ENCODE measurements at places on chromosomes 7 and 10. TPM values are rescaled to one million over a fixed set of nuclear protein-coding genes. Genes with fewer than 3 reads are reported as not detected.

Gene LRRTM3
- total RNA-seq, result not detected

DNA sequence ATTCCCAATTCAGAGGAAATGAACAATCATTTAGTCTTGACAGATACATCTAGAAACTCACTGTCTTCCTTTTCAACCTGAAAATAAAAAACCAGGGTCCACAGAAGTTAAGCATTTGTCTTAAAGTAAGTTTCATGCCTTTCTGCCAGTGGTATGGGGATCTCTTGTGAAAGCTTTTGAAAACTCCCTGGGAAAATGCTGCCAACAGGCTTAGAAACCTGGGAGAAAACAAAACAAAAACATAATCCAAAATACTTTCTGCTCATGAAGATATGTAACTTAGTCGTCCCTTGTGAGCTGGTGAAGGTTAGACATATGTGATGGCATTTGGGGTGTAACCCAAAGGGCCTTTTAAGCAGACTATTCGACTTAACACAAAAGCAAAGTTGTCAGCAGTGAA is 66.4 kb upstream of the ZNF438 start:
- H3K4me3 ChIP-seq, result no peak overlapping the region
- DNase-seq, result no peak
- no peaks in the 10 kb centered on the region for H3K36me3 ChIP-seq
- peaks cover 42% of the 10 kb centered on the region for H3K4me1 ChIP-seq
- H3K27ac ChIP-seq, result no peak overlapping the region

Gene GNGT1
- not detected for total RNA-seq

DNA sequence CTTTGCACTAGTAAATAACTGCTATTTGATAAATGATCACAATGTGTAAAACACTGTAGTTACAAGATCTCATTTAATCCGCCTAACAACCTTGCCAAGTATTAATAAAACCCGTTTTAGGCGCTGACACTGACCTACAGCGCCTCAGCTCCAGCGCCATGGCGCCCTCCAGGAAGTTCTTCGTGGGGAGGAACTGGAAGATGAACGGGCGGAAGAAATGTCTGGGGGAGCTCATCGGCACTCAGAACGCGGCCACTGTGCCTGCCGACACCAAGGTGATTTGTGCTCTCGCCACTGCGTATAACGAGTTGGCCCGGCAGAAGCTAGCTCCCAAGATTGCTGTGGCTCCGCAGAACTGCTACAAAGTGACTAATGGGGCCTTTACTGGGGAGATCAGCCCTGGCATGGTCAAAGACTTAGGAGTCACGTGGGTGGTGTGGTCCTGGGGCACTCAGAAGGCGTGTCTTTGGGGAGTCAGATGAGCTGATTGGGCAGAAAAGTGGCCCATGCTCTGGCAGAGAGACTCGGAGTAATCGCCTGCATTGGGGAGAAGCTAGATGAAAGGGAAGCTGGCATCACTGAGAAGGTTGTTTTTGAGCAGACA is 1.1 kb upstream of the TNPO3 start:
- H3K4me1 ChIP-seq, result peaks cover 20% of the 10 kb centered on the region
- no peak for DNase-seq
- H3K27ac ChIP-seq, result no peak overlapping the region
- H3K36me3 ChIP-seq, result peaks cover 7% of the 10 kb centered on the region
- peaks cover 3% of the 10 kb centered on the region for H3K27me3 ChIP-seq
- peak overlapping the region; percentile 89 for H3K4me3 ChIP-seq

DNA sequence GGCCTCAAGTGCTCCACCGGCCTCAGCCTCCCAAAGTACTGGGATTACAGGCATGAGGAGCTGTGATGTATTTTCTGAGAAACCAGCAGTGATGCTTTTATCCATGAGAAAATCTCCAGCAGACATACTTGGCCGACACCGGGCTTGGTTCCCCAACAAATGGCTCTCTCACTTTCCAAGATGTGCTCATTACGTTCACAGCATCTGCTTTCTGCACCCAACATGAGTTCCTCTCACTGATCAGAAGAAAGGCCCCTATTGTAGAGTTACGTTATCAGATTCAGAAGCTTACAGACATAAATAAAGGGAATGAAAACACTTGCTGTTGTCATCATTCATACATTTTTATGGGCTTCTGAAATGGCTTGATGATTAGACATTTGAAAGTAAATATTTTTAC is 95.0 kb downstream of the CALD1 start:
- no peak overlapping the region for H3K4me3 ChIP-seq
- peaks cover 6% of the 10 kb centered on the region for H3K4me1 ChIP-seq
- H3K27ac ChIP-seq, result no peak overlapping the region

GRCh38 chr7:23467806-23468525 is 2.3 kb downstream of the IGF2BP3 start:
- H3K27me3 ChIP-seq, result peaks cover 63% of the 10 kb centered on the region
- DNase-seq, result peak; percentile 40
- H3K27ac ChIP-seq, result peak overlapping the region; percentile 39
- H3K4me1 ChIP-seq, result peaks cover 29% of the 10 kb centered on the region

Gene RSPH10B
- total RNA-seq, result 0.19 TPM

GRCh38 chr7:28466341-28466740 is 54.0 kb downstream of the CREB5 start:
- no peaks in the 10 kb centered on the region for H3K4me1 ChIP-seq
- no peak overlapping the region for H3K27ac ChIP-seq
- H3K36me3 ChIP-seq, result no peaks in the 10 kb centered on the region
- peaks cover 16% of the 10 kb centered on the region for H3K27me3 ChIP-seq
- no peak for DNase-seq

Gene VPS26A
- 27.1 TPM for total RNA-seq

GRCh38 chr7:974172-974571 is 1.2 kb downstream of the COX19 start:
- H3K4me1 ChIP-seq, result peaks cover 30% of the 10 kb centered on the region
- peak overlapping the region; percentile 94 for H3K4me3 ChIP-seq

DNA sequence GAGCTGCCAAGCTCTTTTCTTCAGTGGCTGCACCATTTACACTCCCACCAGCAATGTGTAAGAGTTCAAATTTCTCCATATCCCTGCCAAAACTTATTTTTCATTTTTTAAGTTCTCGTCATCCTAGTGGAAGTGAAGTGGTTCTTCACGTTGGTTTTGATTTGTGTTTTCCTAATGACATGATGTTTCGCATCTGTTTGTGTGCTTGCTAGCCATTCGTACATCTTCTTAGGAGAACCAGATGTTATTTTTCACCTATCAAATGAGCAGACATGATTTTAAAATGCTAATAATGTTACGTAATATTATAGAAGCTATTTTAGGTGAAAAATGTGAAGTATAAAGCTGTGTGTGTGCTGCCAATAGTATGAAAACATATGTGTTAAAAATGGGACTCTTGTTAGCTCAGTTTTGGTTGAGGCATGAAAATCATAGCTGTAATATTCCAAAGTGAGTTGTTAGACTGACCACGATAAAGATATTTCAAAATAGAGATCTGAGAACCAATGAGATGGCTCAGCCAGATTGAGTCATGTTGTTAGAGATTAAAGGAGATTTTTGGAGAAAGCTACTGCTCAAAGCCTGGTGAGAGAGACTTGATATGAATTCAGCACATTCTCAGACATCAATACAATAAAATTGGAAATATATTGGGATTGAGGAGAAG is 25.9 kb upstream of the GALNT11 start:
- no peak overlapping the region for H3K4me3 ChIP-seq
- no peak overlapping the region for H3K27ac ChIP-seq
- DNase-seq, result no peak
- H3K4me1 ChIP-seq, result no peaks in the 10 kb centered on the region
- peaks cover 12% of the 10 kb centered on the region for H3K27me3 ChIP-seq

DNA sequence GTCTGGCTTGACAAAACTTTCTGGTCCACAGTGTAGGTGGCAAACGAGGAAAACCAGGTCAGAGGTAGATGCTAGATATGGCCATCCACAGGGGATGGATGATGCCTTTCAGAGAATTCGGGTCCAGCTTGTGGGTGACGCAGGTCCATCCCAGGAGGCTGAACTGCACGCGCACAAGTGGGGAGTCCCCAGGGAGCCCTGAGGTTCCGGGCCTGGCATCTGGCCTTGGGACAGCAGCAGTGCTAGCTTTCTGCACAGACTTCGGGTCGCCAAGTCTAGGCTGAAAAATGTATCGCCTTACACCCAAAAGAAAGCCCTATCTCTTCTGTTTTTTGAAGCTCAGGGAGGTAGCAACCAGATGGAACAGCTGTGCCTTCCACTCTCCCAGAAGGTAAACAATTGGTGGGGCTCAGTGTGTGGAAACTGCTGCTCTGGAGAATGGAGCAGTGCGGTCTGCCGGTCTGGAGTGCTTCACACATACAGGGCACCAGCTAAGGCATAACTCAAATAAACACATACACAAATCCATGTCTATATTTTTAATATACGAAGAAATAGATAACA is 119.3 kb upstream of the ACBD5 start:
- no peaks in the 10 kb centered on the region for H3K27me3 ChIP-seq
- no peaks in the 10 kb centered on the region for H3K36me3 ChIP-seq
- no peak for DNase-seq
- H3K4me3 ChIP-seq, result no peak overlapping the region
- H3K4me1 ChIP-seq, result peaks cover 2% of the 10 kb centered on the region

DNA sequence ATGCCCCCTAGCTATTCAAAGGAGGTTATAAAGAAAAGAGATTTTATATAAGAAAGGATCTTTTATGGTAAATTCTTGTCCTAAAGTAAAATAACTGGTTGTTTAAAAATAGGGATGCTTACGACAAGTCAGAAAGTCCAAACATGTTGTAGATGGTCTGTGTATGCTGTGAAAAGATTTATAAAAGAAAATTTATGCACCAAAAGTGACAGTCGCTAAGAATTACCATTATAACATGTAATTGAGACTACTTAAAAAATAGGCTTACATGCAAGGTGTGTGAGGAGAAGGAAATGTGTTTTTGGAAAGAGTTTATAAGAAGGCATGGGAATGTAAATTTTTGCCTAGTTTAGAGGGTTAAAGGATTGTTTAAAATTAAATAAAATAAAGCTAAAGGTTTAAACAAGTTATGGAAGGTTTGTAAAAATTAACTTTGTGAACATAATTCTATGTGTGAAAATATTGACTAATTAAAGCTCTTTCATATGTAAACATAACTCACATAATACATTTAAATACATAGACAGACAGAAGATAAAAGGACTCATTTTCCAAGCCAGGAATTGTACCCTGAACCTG is 118.5 kb downstream of the LYZL1 start:
- DNase-seq, result no peak
- peaks cover 1% of the 10 kb centered on the region for H3K36me3 ChIP-seq
- no peak overlapping the region for H3K27ac ChIP-seq
- H3K4me3 ChIP-seq, result no peak overlapping the region
- H3K27me3 ChIP-seq, result no peaks in the 10 kb centered on the region
- peaks cover 25% of the 10 kb centered on the region for H3K4me1 ChIP-seq

DNA sequence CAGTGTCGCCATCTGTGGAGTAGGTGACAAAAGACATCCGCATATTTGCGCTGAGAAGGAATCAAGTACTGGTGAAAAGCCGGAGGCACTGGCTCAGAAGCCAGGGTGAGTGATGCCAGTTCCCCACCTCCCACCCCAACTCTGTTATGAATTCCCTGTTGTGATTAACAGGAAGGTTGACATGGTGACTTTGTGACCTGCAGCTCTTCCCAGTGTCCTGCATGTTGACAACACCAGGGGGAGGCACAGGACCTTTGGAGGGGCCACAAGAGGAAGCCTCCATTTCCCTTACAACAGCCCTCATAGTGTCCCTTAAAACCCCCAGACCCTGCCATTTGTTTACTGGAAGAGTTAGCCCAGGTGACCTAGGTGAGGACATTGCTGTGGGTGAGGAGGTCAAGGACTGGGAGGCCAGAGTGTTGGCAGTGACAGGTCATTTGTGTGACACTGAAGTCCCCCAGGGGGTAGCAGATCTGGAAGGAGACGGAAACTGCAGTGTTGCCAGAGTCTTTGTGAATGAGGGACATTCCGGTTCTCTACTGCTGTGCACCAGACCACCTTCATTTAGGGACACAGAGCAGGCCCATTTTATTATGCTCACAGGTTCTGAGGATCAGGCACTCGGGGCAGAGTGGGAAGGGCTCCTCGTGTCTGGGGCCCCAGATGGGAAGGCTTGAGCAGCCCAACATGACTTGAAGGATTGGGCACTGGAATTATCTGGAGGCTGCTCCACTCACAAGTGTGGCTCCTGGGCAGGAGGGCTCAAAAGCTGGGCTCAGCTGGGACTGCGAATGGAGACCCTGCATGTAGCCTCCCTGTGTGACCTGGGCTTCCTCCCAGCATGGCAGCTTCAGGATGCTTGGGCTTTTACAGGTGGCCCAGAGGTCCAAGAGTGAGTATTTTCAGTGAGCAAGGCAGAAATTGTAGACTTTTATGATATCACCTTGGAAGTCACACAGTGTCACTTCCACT is 13.0 kb upstream of the ANTXRL start:
- no peaks in the 10 kb centered on the region for H3K27me3 ChIP-seq
- DNase-seq, result peak; percentile 38
- H3K36me3 ChIP-seq, result peaks cover 2% of the 10 kb centered on the region

Gene VSTM2A
- total RNA-seq, result not detected

DNA sequence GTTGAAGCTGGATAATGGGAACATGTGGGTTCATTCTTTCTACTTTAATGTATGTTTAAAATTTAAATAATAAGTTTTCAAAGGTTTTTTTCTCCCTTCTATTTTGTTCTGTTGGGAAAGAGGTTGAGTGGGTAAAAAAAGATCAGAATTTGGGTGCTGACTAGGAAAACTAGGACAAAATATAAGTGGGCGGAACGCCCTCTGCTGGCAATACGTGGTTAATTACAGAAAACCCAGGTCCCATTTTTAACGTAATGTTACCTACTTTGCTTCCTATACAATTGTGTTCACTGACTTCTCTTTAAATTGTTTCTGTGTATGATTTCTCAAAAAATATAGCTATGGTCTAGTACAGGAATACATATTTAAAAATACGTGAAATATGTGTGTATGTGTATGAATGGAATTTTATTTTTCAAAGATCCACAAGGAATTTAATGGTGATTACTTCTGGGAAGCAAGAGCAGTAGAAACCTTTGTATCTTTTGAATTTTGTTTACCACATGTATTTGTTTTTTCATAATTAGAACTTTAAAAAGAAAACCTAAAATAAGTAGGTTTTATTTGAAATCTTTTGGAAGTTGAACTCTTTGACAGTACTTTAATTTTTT is 8.7 kb downstream of the ECD start:
- H3K36me3 ChIP-seq, result peaks cover 38% of the 10 kb centered on the region
- peaks cover 36% of the 10 kb centered on the region for H3K4me1 ChIP-seq
- H3K4me3 ChIP-seq, result no peak overlapping the region

DNA sequence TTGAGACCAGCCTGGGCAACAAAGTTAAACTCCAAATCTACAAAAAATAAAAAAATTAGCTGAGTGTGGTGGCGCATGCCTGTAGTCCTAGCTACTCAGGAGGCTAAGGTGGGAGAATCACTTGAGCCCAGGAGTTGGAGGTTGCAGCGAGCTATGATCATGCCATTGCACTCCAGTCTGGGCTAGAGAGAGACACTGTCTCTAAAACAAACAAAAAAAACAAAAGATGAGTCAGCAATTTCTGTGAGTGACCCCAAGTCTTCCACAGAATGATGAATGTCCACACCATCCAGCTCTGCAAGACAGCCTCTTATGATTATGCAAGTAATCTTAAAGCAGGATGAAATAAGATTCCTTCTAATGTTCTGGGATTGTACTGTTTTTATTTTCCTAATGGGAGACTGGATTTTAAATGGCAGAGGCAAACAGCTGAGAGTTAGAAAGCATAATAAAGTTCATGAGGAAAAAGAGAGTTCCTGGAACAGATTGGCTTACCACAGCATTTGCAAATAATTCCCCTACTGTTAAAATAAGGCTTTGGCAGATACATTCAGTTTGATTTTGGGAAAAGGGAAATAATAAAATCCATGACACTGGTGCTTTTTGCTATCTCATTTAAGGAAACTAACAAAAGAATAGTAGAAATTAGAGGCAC is 18.9 kb upstream of the PRKAR2B start:
- no peak for DNase-seq
- H3K27me3 ChIP-seq, result no peaks in the 10 kb centered on the region
- H3K36me3 ChIP-seq, result no peaks in the 10 kb centered on the region
- no peak overlapping the region for H3K4me3 ChIP-seq

GRCh38 chr7:128781126-128781525 is 5.5 kb upstream of the OPN1SW start:
- H3K27me3 ChIP-seq, result no peaks in the 10 kb centered on the region
- H3K36me3 ChIP-seq, result no peaks in the 10 kb centered on the region
- no peak overlapping the region for H3K4me3 ChIP-seq
- DNase-seq, result no peak

Measured in activated CD4-positive, alpha-beta T cell treated with anti-CD3 and anti-CD28 coated beads for 36 hours (primary cell).